GM10248 (cell line): ENCODE measurements at places on chromosomes 6 and 20.

GRCh38 chr20:31740208-31740607 is 1.1 kb downstream of the TPX2 start:
- peak; percentile 26 for DNase-seq

DNA sequence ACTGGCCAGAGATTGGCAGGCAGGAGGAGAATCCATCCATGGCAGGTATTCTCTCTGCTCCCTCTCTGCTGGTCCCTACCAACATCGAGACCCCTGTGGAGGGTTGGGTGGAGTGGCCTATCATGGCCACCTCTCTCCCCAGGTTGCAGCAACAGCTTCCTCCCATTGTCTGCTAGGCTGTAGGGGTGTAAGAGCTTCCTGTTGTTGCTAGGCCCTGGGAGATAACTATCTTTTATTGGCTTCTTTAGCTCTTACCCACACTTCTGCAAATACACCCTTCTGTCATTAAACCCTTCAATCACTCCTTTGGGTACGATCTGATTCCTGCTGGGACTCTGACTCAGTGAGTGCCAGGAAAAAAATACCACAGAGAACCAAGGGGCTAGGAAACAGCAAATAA is 66.6 kb upstream of the FAM184A start:
- DNase-seq: no peak

DNA sequence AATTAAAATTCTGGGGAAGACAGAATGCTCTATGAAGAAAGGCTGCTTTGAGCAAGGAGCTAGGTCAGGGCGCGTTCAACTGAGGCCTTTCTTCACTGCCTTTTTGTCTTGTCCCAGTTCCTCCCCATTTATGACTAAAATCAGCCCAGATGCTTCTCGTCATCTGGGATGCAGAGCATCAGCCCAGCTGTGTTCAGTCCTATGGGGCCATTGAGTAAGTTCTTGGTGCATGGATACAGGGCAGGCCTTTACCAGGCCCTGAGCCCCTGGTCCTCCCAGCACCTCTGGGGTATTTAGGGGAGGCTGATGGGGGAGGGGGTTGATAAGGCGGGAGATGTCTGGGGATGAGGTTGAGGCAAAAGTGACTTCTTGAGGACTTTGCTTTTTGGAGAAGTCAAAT is 55.7 kb downstream of the PTPN1 start:
- DNase-seq: no peak

DNA sequence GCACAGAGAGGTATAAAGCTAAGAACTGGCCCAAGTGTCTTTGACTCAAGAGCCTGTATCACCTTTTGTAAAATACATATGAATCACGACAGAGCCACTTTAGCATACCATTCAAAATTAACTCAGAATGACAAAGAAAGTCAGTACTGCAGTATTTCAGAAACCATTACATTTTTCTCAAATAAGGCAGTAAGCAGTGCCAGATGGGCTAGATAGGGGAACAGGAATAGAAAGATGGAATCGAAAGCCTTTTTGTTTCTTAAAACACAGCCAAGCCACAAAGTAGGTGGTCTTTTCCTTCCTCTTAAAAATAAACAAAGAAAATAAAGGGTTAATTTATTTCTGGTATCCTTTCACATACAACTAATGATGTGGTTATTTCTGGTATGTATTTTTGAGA is 10.3 kb downstream of the CLDN20 start:
- no peak for DNase-seq

GRCh38 chr6:71737953-71738352 is 148.4 kb upstream of the RIMS1 start:
- no peak for DNase-seq

GRCh38 chr20:45487231-45487635 is 17.7 kb downstream of the WFDC2 start:
- no peak for DNase-seq

- no peak for DNase-seq
These were observed 43.7 kb upstream of the VSX1 start for GRCh38 chr20:25125636-25126035.

DNA sequence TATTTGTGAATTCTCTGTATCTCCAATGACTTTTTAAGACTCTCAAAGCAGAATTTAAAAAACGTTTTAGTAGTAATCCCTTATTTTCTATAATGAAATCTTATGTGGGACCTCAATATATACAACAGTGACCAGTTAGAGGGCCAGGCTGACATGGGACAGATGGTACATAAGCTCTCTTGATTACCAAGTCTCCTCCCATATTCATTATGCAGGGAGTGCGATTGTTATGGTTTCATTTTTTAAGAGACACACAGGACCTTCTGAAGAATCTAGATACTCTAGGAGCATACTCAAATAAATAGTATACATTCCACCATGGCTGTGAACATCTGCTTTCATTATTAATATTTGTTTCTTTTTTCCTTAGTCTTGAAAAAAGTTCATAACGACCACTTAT is 43.5 kb downstream of the GCLC start:
- no peak for DNase-seq

DNA sequence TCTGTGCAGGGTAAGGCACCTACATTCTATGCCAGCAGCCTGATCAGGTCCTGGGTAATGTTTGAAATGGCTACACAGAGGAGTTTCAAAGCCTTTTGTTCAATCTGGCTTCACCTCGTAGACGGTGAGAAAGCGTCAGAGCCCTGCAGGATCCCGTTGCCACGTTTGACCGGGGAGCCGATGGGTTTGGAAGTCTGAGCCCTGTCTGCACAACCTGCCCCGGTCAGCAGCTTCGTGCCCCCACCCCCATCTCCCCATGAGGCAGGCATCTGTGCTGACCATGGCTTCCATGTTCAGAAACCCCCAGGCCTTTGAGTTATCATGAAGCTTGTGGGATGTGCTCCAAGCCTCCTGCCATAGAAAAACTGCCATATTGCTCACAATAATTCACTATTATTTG is 63.9 kb downstream of the PTPN1 start:
- DNase-seq: no peak
